ENCODE measurements at places on chromosomes 3 and 15. TPM values are rescaled to one million over a fixed set of nuclear protein-coding genes. Genes with fewer than 3 reads are reported as not detected.
A peak's percentile ranks its signal among the peaks of the same experiment; 100 is the strongest.

Gene PLA2G4F
- total RNA-seq = not detected

Gene MAGEL2
- total RNA-seq = not detected

Gene MYZAP
- total RNA-seq = 0.43 TPM

- DNase-seq = peak; percentile 29
Measured at GRCh38 chr15:31111091-31111647, 9.6 kb upstream of the TRPM1 start.

- no peak for DNase-seq
Measured at GRCh38 chr15:82020625-82021394, 25.0 kb downstream of the MEX3B start.

- no peak for DNase-seq
Measured at GRCh38 chr15:41276831-41277230, 45.8 kb downstream of the CHP1 start.

DNA sequence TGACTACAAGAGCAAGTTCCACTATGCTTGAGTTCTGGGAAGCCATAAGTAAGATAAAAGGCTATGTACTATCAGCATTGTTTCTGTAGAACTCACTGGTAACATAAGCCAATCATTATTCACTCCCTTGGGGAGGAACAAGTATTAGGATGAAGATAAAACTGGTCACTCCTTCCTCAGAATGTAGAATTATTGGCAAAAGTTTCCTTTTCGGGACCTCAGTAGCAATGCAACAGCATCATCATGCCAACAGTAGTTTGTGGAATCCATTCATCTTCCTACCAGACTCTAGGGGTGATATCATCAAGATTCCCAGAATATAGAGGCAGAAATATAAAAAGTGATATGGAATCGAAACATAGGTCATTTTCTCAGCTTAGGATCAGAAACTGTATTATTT lies 209.5 kb downstream of the PLOD2 start:
- no peak for DNase-seq

DNA sequence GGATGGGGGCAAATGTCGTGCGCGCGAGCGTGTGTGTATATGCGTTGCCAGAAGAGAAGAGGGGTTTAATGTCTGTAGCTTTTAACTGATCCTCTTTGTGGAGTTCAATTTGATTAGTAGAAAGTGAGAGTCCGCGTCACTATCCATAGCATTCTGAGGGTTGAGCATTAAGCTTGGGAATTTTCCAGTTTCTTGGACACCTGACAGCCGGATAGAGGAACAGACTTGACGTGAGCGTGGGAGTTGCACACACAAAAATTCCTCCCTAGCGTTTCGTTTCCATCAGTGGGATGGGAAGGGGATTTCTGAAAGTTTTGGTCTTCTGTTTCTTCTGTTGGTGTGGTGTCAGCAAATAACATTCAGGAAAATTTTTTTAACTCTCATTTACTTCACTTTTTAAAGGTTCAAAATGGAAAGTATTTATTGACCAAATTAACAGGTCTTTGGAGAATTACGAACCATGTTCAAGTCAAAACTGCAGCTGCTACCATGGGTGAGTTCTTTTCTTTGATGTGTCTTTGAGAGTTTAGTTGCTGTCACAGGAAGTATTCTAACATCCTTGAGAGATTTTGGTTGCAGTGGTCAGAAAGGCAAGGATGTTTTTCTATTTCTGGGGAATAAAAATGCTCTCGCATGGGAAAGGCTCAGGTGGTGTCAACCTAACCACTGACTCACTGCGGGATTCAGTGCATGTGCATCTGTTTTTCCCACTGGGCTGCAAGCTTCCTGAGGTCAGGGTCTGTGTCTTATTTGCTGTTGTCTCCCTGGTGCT lies 841 bp downstream of the POGLUT1 start:
- DNase-seq = peak; percentile 62

GRCh38 chr3:126309861-126310655 lies 47.1 kb downstream of the KLF15 start:
- no peak for DNase-seq

DNA sequence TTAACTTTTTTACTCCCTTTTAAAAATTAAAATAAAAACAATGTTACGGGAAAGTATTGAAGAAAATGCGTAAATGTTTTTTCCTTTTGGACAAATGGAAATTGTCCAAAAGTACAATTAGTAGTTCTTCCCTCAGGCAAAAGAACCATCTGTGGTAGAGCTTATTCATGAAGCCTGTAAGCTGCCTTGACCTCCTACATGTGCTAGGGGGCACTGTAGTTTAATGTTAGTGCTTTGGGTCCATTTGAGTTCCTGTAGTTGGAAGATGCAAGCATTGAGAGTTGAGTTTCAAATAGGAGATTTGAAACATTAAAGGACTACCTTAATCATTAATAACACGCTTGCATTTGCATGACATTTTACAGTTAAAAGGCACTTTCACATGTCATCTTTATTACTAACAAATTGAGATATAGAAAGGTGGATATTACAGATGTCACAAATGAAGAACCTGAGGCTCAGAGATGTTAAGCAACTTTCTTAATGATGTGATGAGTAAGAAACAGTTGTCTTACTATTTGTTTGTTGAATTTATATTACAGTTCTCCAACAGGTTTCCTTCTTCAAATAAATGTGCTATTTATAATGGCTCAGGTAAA lies 1.8 kb upstream of the ZNF385D start:
- peak; percentile 42 for DNase-seq

- peak; percentile 55 for DNase-seq
Measured at GRCh38 chr15:60155661-60156060, 151.6 kb downstream of the FOXB1 start.

DNA sequence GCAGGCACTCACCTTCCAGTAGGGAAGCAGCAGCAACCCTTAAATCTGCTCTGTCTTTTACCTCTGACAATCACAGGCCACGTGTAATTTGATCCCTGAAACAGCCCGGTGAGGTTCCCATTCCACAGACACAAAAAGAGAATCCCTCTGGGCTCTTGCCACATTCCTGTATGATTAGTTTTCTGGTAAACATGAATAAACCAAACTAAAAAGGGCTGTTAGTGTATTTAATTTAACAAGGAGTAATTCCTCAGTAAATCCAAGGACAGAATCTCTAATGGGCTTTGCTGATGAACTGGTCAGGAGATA lies 186.9 kb downstream of the FAM43A start:
- DNase-seq = peak; percentile 70

GRCh38 chr3:114823061-114823460 lies 324.0 kb downstream of the ZBTB20 start:
- no peak for DNase-seq

DNA sequence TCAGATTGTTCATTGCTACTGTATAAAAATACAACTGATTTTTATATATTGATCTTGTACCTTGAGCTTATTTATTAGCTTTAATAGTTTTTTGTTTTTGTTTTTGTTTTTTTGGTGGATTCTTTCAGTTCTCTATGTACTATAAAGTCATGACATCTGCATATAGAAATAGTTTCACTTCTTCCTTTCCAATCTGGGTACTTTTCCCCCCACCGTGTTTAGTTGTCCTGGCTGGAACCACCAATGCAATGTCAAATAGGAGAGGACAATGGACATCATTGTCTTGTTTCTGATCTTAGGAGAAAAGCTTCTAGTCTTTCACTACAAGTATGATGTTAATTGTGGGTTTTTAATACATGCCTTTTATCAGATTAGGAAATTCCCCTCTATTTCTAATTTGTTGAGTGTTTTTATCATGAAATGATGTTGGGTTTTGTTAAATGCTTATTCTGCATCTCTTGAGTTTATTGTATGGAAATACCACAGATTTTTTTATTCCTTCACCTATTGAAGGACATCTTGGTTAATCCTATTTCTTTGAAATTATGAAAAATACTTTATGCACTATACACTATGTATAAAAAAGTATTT lies 2.8 kb upstream of the XCR1 start:
- DNase-seq = no peak
